ENCODE measurements at places on chromosomes 11 and 22.

GRCh38 chr11:70204466-70204799, 1.3 kb downstream of the FADD start:
- no peak for DNase-seq

DNA sequence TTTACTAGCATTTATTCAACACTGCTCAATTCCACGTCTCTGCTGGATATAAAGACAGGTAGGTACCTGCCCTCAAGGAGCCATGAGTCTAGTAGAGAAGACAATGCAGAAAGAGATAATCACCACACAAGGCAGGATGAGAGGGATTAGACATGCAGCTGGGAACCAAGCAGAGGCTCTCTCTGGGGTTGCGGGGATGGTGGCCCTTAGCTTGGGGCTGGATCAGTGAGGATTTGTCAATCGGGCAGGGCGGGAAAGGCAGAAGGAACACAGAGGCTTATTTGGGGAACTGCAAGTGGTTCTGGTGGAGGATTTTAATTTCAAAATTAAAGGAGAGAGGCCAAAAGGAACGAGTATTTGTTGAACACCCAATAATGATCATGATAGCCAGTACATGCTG, 8.5 kb upstream of the DMC1 start:
- DNase-seq, result no peak

- DNase-seq, result no peak
Measured at GRCh38 chr22:42052765-42053164, 17.8 kb downstream of the NAGA start.

- DNase-seq, result no peak
Measured at GRCh38 chr11:29985248-29985647, 31.6 kb downstream of the KCNA4 start.

All from stimulated activated CD8-positive, alpha-beta memory T cell treated with anti-CD3 and anti-CD28 coated beads, Interleukin-7, amount 100 ng/mL, for 4 hours (primary cell).